ENCODE measurements at places on chromosomes 5 and 9.

GRCh38 chr5:11164531-11165294 lies 403.7 kb upstream of the DAP start:
- DNase-seq = no peak

- DNase-seq = no peak
Measured at GRCh38 chr5:178586396-178586795, 3.8 kb downstream of the COL23A1 start.

DNA sequence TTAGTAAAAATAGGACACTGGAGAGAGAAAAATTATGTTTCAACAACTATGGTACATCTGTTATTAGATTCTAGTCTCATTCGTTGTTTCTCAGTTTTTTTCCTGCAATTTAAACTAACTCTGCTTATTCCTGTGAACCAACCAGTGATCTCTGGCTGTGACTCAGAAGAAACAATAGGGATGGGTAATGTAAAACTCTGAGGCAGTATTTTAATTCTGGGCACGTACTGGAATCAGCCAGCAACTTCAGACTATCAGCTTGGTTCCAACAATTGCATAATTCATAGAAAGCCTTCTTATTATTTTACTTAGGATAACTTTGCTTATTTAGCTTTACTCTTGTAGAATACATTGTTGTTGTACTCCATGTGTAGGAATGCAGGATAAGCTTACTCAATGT lies 28.8 kb downstream of the MLLT3 start:
- DNase-seq = no peak

DNA sequence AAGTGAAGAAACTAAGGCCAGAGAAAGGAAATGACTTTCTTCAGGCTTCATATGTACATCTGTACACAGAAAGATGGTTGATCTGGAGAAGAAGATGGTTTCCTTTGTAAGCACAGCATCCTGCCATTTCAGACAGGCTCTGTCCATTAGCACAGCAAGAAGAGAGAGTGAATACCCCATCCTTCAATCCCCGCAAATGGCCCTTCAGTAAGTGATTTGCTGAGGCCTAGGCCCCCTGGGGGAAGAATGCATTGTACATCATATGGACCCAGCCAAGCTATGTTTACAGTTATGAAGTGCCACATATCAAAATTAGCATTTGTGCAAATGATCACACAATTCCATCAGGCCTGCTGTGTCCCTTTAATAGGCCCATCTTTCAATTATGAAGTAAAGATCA lies 657.4 kb downstream of the BRINP1 start:
- DNase-seq = no peak

GRCh38 chr9:126513159-126514036 lies 100.3 kb upstream of the LMX1B start:
- no peak for DNase-seq

Data from stimulated activated CD4-positive, alpha-beta T cell treated with anti-CD3 and anti-CD28 coated beads, Interleukin-12 subunit alpha, Interleukin-12 subunit beta, amount 100 ng/mL, for 4 hours (primary cell).